ENCODE measurements at places on chromosomes 2 and 18.

- peak; percentile 33 for DNase-seq
Measured at GRCh38 chr2:48343571-48344440, 186.1 kb upstream of the STON1 start.

DNA sequence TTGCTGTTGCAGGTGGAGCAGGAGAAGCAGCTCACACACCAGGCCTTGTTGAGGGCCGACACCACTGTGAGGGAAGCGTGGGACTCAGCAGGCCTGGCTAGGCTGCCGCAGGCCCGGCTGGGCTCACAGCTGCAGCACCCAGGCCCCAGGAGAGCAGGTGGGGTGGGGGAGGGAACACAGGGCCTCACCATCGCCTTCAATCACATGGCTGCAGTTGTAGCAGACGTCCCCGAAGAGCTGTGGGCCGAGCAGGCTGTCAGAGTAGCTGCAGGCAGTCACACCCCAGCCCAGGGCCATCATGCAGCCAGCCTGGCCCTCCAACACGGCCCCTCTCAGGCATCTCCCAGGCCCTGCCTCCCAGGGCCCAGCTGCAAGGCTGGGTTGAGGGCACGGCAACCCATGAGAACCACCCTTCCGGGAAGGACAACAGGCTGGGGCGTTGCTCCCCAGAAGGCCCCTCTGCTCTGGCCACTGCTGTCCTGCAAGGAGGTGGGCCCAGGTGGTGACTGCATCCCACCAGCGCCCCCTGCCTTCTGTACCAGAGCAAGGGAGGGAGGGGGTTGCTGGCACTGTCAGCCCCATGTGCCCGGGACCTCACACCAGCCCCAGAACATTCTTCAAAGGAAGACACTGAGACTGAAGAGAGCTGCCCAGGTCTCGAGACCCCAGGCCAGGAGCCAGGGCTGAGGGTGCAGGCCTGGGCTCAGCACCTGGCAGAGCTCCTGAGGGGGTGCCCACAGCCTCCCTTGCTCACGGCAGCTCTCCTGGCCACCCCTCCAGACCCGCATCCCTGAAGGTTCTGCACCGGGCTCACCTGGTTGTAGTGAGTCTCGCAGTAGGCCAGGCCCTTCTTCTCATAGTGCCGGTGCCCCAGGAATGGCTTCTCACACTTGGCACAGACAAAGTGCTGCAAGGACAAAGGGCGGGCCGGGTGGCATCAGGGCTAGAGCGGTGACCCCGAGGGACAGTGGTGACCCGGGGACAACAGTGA lies 5.6 kb upstream of the GPR17 start:
- DNase-seq, result no peak

- DNase-seq, result no peak
Measured at GRCh38 chr2:138147796-138148195, 183.5 kb downstream of the HNMT start.

DNA sequence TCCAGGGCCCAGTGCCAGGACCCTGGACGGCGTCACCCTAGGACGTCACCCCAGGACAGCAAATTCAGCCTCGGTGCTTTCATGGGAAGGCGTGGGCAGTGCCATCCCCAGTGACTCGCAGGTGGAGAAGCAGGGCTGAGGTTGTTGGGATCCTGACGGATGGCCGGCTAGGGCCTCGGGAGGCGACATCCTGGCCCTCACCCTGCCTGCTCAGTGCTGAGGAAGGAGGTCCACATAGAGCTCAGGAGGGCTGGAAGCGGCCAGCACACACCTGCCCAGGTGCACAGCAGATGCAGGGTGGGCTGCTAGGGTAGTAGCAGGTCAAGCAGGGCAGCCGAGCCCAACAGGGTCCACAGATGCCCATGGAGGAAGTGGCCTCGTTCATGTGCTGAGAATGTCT lies 482.0 kb upstream of the SALL3 start:
- DNase-seq, result no peak

DNA sequence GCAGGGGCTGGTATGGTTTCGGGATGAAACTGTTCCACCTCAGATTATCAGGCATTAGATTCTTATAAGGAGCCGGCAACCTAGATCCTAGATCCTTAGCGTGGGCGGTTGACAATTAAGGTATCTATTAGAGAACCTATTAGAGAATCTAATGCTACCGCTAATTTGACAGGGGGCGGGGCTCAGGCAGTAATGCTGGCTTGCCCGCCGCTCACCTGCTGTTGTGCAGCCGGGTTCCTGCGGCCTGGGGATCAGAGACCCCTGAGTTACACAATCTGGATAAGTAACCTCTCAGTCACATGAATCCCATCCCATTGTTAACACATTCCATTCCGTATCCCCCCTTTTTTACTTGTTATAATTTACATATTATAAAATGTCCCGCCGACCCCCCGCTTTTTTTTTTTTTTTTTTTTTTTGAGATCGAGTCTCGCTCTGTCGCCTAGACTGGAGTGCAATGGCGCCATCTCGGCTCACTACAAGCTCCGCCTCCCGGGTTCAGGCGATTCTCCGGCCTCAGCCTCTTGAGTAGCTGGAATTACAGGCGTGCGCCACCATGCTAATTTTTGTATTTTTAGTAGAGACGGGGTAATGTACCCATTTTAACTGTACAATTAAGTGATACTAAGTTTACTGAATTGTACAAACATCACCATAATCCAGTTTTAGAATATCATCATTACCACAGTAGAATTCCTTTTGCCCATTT lies 42.0 kb upstream of the GPD2 start:
- DNase-seq, result no peak

Data from AG20443 (cell line).